ENCODE measurements at places on chromosomes 3 and 15.

GRCh38 chr3:95521396-95521795, 1293.0 kb upstream of the EPHA6 start:
- no peak for DNase-seq

DNA sequence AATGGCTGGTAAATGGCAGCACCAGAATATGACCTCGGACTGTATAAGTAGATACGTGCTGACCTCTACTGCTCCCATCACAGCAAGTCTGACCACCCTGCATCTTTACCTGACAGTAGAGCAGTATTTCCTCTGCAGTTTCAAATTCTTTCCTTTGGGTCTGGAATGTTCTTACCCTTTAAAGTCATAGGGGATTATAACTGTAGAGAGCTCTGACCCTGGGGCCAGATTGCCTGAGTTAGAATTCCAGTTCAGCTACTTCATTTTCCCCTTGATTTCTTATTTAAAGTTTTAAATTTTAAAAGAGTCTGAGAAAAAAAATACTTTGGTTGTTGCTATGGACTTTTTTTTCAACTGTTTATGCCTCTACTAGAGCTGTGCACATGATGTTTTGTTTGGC, 237.7 kb downstream of the NR1D2 start:
- DNase-seq: no peak

DNA sequence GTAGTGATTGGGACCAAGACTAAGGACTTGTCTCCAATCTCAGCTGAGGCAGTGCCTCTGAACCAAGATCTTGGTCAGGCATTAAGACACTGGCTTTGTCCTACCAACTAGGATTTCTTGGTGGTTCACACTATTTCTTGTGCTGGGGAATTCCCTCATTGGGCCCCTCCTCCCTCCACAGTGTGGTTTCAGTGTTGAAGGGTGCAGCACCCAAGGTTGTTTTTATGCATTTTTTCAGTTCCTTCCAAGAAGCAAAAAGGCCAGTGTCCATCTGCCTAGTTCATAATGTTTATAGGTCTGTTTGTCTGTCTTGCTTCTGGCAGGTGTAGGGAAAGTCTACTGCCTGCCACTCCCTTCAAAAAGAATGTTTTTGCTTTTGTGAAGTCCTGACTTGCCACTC, 10.6 kb upstream of the ITPKA start:
- DNase-seq: no peak

DNA sequence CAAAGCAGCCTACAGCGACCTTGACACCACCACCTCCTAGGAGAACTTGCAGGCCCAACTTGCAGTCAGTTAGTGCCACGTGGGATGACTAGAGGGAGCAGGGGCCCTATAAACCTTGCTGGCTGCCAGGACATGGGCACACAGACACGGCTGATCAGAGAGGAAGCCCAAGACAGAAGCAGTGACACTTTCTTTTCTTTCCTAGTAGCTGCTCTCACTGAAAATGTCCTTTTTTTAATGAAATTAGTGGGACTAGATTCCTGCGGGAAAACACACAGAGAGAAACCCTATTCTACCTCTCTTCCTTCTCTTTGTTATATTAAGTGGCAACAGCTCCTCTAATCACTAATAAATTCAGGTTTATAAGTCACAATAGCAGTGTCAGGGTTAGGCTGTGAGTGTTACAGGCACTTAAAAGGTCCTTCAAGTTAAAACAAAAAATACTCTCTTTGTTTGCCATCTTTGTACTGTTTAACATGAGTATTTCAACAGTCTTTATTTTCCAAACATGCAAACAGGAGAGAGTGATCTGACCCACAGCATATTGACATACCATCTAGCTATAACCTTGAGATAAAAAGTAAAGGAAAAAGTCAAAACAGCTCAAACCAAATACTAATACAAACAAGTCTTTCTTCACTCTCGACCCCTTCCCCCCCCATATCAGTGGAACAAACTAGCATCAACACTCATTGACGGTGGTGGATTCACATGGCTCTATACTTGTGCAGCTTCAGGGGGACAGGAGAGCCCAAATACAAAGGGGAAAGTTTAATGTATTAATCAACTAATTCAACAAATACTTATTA, 2.1 kb upstream of the TMEM212 start:
- no peak for DNase-seq

DNA sequence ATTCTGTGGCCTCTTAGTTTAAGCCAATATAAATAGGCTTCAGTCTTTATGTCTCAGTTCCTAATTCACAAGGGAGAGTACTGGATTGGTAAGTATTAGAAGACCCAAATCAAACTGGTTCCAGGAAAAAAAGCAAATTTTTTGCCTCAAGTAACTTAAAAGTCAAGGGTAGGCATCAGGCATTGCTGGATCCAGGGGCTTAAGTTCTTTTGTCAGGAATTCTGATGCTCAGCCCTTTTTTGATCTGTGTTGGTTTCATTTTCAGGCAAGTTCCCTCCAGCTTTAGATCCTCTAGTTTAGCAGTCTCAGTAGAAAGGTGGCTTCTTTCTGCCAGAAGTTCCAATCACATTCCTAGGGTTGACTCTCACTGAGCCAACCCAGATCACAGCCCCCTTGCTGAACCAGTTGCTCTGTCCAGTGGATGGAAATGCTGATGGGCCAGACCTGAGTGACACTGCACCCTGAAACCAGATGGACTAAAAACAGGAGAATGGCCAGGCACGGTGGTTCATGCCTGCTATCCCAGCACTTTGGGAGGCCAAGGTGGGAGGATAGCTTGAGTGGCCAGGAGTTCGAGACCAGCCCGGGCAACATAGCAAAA, 253.5 kb downstream of the SHQ1 start:
- no peak for DNase-seq

DNA sequence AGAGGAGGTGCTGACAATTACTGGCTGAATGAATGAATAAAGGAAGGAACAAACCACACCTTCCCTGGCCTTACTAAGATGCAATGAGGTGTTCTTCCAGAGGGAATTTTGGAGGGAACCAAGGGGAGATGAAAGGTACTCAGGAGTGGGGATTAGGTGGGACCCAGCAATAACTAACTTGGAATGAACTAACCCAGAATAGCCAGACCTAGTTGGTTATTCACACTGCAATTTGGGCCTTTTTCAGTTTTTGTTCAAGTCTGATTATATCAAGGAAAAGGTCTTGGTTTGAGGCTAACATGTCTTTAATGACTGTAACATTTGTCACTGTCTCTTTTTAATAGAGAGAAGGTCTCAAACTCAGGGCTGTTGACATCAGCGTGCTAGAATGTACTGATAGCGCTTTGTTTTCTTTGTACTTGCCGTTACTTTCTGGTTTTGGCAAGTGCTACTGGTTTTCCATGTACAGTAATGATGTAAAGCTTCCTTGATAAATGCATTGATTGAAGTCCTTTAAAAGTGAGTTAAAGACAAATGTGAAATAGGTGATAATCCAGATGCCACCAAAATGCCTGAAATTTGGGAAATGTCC, 3.2 kb upstream of the PLXND1 start:
- no peak for DNase-seq

- DNase-seq: no peak
These were observed 3.1 kb downstream of the TM4SF1 start for GRCh38 chr3:149374391-149374790.

GRCh38 chr3:31634476-31634875, 101.8 kb downstream of the STT3B start:
- no peak for DNase-seq
